ENCODE measurements at places on chromosomes 4 and X. TPM values are rescaled to one million over a fixed set of nuclear protein-coding genes. Genes with fewer than 3 reads are reported as not detected.
A peak's percentile ranks its signal among the peaks of the same experiment; 100 is the strongest.

- no peak for ATAC-seq
Observed at GRCh38 chrX:48702032-48702431, 5.5 kb downstream of the SUV39H1 start.

- peak; percentile 95 for ATAC-seq
Observed at GRCh38 chr4:11471618-11472017, 42.9 kb upstream of the HS3ST1 start.

DNA sequence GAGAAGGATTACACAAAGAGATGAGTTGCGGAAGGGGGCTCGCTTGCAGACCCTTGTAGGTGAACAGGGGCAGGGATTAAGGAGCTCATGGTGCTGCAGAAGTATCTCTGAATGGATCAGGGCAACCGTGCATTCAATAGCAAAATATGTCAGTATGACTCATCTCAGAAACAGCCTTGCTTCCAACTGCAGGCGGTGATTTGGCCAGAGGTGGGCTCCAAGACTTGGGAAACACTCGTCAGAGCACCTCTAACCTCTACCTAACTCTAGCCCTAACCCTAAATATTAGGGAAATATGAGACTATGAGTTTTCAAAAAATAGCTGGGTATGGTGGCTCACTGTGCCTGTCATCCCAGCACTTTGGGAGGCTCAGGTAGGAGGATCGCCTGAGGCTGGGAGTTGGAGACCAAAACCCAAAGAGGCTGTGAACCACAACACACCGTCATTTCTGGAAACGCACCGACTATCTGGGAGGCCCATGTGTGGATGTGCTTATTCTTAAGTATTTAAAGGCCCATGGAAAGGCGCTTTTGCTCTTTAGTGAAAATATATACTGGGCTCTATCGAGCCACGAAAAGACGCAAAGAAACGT lies 102.6 kb downstream of the DHRSX start:
- ATAC-seq, result no peak

GRCh38 chr4:87574996-87575395 lies 33.3 kb upstream of the DSPP start:
- ATAC-seq, result no peak

DNA sequence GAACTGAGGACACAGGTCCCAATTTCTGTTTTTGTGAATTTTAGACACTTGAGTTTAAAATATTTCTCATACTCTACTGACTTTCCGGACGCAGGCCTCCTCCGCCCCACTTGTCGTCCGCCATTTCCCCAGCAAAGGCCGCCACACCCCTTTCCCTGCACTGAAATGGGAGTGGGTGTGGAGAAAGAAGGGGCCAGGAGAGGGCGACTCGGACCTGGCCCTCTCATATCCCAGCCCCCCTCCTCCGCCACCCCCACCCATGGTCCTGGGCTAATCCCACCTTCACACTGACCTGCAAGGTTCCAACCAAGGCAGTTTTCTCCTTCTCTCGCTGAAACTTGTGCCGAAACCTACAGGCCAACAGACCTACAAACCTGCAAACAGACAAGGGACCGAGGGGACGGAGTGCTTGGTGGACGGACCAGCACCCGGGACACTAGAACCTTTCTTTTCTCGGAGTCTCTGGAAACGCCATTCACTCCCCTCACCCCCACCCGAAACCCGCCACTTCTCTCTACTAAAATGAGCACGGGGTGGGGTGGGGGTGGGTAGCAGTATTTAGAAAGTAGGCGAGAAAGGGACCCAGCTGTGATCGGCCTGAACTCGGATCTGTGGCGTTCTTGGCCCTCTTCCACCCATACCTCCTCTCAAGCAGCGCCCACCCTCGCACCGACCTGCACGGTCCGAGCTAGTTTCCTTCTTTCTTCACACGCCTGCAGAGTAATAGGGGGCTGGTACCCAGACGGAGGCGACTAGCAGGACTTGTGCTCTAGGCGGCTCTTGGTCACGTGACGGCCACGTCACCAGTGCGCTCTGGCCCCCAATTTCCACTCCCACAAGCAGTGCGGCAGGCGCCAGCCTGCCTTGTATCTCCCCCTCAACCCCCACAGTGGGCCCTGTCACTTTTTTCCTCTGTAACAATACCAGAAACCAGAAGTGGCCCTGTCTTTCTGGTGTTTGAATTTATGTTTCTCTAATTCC lies at the start of gene ARMCX6:
ARMCX6 (minus strand) TSS at position 790 of the 981 bp plus-strand sequence. CDS start 1,380 bp downstream, outside the sequence.
- ATAC-seq, result peak; percentile 83

Gene RTL5
- total RNA-seq, result 1.0 TPM

Gene IL15
- total RNA-seq, result 2.7 TPM

DNA sequence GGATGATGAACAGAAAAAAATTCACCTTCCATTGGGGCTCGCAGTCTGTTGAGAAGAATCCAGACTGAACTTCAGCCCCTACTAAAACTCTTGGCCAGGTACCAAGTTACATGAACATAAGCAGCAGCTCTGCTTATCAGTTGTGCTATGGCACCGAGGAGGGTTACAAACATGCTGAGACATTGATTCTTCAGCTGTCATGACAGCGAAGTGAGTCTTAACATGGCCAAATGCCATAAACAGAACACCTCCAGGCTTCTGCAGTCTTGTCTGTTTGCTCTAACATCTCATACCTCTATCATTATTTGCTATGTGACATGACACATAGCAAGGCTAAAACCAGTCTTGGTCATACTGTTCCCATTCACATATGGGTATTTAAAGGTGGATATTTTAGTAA lies 521.5 kb downstream of the GRID2 start:
- ATAC-seq, result no peak

- no peak for ATAC-seq
Observed at GRCh38 chr4:181870326-181870725, 372.9 kb upstream of the TENM3 start.

Gene LIMCH1
- total RNA-seq, result not detected

- no peak for ATAC-seq
Observed at GRCh38 chr4:136680761-136681160, 851.5 kb downstream of the PCDH18 start.

Gene PCYT1B
- 0.19 TPM for total RNA-seq

Gene ABLIM2
- total RNA-seq, result 0.53 TPM

Gene DDIT4L
- 3.5 TPM for total RNA-seq

DNA sequence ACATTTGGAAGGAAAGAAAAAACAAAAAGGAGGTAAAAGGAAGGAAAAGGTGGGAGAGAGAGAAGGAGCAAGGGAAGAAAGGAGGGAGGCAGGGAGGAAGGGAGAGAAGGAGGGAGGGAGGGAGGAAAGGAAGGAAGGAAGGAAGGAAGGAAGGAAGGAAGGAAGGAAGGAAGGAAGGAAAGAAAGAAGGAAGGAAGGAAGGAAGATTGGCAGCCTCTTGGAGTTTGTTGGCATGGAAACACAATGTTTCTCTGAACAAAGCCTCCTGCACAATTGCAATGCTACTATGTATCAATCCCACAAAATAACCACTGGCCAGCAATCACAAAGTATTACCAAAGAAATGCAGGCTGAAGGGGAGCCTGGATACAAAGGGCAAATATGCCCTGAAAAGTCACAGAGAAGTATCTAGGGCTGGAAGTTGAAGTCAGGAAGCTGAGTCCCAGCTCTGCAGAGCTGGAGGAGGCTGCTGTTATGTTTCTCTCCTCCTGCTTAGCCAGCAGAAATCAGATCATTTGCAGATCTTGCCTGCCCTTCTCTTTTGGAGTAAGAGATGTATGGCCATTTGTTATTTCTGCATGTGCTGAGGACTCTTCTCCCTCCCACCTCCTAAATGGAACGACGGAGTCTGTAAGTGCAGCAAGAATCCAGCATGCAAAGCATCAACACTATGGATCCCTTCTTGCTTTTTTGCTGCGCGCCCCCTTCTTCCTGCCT lies 195.9 kb upstream of the LDB2 start:
- no peak for ATAC-seq

Gene P2RY4
- total RNA-seq, result 0.35 TPM

- no peak for ATAC-seq
Observed at GRCh38 chr4:172978848-172979247, 189.8 kb upstream of the GALNT7 start.

- peak; percentile 50 for ATAC-seq
Observed at GRCh38 chrX:31061091-31061490, 10.8 kb downstream of the FTHL17 start.

DNA sequence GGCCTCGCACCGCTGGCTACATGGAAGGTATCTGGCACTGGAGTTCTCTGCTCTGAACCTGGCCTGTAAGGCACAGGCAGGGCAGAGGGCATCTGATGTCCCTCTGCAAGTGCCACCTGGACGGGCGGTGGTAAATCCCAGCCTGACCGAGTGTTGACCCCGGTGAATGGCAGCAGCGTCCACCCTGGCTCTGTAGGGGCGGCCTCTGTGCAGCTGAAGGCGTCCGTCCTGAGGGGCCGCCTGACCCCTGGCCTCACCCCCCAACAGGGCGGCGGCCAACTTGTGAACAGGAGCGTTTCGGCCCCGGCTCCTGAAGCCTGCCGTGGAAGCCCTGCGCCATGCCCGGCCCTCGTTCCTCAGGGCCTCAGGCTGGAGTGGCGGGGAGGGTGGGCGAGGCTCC lies 51.4 kb downstream of the CPZ start:
- ATAC-seq, result no peak

GRCh38 chr4:26227601-26228229 lies 93.1 kb upstream of the RBPJ start:
- no peak for ATAC-seq

DNA sequence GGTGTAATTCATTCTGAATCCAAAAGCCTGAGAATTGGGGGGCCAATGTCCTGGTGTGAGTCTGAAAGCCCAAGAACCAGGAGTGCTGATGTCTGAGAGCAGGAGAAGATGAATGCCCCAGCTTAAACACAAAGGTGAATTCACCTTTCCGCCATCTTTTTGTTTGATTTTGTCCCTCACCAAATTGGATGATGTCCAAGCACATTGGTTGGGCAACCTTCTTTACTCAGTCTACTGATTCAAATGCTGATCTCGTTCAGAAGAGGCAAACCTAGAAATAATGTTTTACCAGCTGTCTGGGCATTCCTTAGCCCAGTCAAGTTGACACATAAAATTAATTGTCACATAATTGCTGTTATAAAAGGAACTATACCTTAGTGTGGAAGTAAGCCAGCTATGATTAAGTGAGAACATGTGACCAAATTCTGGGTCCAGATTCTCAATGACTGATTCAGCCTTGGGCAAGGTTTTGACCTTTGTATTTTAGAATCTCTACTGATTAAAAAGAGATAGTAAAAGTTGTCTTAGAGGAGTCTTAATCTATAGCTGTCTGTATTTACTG lies 34.5 kb upstream of the SLC4A4 start:
- no peak for ATAC-seq

Gene NALF2
- 0.45 TPM for total RNA-seq

DNA sequence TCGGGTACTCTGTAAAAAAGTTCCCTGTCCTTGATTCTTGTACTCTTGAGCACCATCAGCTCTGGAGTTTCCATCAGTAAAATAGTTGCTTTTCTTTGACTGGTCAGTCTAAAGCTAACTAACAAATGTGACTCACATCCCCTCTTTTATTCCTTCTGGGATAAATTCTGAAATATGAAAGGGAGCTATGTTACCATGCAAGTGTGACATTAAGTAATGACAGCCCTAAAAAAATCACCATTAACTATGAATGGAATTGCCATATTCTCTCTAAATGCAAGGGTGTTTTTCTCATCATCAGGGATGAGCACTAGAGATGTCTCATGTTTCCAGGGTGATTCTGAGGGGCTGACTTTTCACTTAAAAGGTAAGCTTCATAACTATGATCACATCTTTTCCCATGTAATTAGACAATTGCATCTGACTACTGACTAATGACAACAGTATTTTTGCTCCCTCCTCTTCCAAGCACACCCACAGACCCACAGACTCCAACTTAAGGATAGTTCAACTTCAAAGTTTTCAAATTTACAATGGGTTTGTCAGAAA lies 26.9 kb upstream of the RASGEF1B start:
- ATAC-seq, result no peak
